ENCODE measurements at places on chromosomes 1 and 21.
A peak's percentile ranks its signal among the peaks of the same experiment; 100 is the strongest.

GRCh38 chr1:150009604-150010392 lies 728 bp downstream of the OTUD7B start:
- DNase-seq: peak; percentile 36

- DNase-seq: no peak
Observed at GRCh38 chr1:165228676-165229075, 127.8 kb downstream of the LMX1A start.

- no peak for DNase-seq
Observed at GRCh38 chr1:183632114-183632513, 3.5 kb downstream of the ARPC5 start.

DNA sequence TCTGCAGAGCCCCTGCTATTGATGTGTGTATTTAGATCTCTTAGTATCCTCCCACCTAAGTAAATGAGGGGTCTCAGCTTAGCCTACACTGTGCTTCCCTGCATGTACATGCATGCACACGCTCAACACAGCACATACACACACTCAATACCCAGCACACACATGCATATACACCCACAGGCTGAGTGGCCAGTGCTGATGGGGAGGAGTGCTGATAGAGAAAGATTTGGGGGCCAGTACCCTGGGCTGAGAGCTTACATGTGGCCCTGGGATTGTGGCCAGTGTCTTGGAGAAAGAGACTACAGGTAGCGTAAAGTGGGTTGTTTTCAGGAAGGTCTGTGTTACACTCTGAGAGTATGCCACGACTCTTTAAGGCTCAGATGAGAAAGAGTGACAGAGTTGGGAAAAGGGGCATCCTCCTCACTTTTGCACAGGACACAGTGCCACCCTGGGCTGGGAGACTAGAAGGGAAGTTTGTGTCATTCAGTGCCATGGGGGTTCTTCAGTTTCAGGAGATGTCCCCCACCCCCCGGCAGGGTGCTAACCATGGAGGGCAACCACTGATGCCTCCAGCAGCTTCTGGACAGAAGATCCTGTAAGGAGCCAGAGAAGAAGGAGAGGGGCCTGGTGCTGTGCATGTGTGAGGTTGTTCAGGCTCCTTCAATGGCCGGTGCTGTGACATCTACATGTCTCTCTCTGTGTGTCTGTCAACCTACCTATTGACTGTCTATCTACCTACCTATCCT lies 166.8 kb downstream of the RHOU start:
- no peak for DNase-seq

- peak; percentile 73 for DNase-seq
Observed at GRCh38 chr1:112803906-112804762, 89.0 kb upstream of the PPM1J start.

DNA sequence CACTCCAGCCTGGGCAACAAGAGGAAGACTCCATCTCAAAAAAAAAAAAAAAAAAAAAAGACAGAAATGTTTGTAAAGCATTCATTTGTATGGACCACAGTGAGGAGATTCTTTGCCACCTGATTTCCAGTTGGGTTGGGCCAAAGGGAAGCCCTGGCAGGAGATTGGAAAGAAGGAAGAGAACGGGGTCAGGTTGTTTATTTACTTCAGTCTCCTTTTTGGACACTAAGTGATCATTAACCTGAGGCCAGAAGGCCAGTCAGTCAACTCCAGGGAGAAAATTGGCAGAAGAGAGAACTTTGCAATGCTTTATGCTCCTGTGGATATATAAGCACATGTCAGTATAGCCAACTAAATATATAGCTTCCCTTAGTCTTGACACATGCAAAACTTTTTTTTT lies 85.9 kb downstream of the NTMT2 start:
- DNase-seq: no peak

DNA sequence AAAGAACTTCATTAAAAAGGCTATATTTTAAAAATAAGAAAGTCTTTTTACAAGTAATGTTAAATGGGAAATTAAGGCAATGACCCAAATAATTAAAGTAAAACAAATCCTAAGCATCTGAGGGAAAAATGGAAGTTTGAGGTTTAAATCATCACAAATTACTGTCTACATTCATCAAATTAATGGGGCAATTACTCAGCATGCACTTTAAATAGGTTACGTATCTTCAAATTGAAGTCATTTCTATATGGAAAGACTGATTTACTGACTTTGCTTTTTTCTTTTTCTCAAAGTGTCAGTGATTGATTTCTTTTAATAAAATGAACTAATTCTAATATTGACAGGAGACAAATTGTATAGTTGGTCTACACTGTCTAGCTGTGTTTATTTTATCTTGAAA lies 1452.3 kb downstream of the NCAM2 start:
- no peak for DNase-seq

Data from H54 (cell line).